ENCODE measurements at places on chromosomes 11 and 22.

DNA sequence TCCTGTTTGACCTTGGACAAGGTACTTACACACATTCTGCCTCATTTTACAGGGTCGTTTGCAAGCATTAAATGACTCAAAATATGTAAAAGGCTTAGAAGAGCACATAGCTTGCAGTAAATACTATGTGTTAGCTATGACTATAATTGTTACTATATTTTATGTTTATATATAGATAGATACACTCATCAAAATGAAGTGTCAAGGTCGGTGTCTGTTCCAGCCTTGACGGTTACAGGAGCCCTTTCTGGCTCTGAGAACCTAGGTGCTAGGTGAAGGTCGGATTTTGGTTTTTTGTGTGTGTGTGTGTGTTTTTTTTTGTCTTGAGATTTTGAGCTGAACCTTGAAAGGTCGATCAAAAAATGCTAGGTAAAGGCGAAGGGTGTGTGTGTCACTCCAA lies 24.5 kb upstream of the LIMK2 start:
- no peak for ATAC-seq

DNA sequence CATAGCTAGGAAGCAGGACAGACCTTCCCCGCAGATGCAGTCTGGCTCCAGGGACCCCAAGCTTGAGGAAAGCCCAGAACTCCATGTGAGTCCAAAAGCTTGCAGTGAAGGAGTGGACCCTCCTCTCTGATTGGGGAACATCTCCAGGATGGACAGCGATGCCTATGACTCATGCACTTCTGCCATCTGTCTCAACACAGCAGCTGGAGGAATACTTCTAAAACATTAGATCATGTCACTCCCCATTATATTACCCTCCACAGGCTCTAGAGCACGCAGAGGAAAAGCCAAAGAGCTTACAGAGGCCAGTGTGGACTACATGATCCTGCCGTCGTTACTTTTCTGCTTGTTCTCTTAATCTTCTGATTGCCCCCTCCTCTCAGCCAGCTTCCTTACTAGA lies 605.7 kb downstream of the INSC start:
- peak; percentile 75 for ATAC-seq

GRCh38 chr11:76836613-76837291 lies 24.0 kb upstream of the ACER3 start:
- no peak for ATAC-seq

DNA sequence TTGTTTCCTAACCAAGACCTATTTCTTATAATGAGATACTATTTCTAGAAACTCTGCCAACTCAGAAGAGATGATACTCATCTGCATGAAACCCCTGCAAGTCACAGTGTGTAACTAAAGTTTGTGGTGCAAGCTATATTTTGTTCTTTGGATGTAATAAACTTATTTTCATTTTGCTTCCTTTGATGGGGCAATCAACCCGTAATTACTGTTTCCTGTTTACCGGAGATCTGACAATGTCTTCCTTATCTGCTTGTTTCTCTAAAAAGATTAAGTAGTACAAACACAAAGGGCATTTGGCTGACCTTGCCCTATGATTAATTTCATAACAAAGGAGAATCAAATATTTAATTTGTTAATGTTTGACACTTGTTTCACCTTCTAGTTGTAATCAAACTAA lies 846.6 kb upstream of the ANO3 start:
- no peak for ATAC-seq

Measured in motor neuron (in vitro differentiated cells).